Tibial nerve (tissue), 4 donors: ENCODE measurements at places on chromosomes 11 and 22. TPM values are rescaled to one million over a fixed set of nuclear protein-coding genes. Genes with fewer than 3 reads are reported as not detected.
A peak's percentile ranks its signal among the peaks of the same experiment; 100 is the strongest.

The FXYD2 gene
- total RNA-seq = 0.66 TPM

The MIAT gene
- total RNA-seq = 0.59 TPM

The OR51L1 gene
- not detected for total RNA-seq

The ABTB2 gene
- total RNA-seq = 9.3 TPM

The ANO3 gene
- total RNA-seq = 0.42 TPM

The GGT5 gene
- 83.1 TPM for total RNA-seq

The TPBGL gene
- 1.5 TPM for total RNA-seq

- H3K27me3 ChIP-seq = no peaks in the 10 kb centered on the region
- no peaks in the 10 kb centered on the region for H3K4me1 ChIP-seq
- no peaks in the 10 kb centered on the region for H3K36me3 ChIP-seq
- no peak overlapping the region for H3K4me3 ChIP-seq
These were observed 8.0 kb upstream of the TLCD5 start for GRCh38 chr11:120316880-120317688.

- H3K36me3 ChIP-seq = no peaks in the 10 kb centered on the region
- DNase-seq = peak; percentile 77
- peak within 1 kb of the TSS; percentile 95 for H3K4me3 ChIP-seq
These were observed at the start of the genes POLR2L and TSPAN4 for GRCh38 chr11:842370-843002. Gene POLR2L (minus strand): TSS chr11:842529. CDS start chr11:842508, 21 bp downstream. Gene TSPAN4 (plus strand): TSS chr11:842852. CDS start chr11:850305, 7,453 bp downstream.

GRCh38 chr11:11806586-11806985 lies 35.2 kb upstream of the USP47 start:
- no peak overlapping the region for H3K4me3 ChIP-seq
- no peaks in the 10 kb centered on the region for H3K36me3 ChIP-seq
- no peak for DNase-seq
- peak overlapping the region; percentile 30 for H3K27ac ChIP-seq
- no peaks in the 10 kb centered on the region for H3K4me1 ChIP-seq
- H3K27me3 ChIP-seq = no peaks in the 10 kb centered on the region

DNA sequence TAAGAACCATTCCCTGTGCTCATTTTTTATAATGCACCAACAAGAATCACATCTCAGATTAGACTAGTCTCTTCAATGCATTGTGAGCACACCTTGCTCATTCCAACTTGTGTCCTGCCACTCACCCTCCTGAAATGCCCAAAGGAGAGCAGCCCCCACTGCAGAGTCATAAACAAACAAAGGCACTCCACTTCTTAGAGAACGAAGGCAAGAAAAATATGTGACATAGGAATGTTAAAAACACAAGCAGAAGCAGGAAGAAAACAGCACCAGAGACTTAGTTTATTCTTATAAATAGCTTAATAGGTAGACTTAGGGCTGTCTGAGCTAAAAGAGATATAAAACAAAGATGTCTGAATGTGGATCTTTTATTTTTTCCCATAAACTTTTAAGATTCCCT lies 57.2 kb downstream of the GUCY1A2 start:
- H3K27me3 ChIP-seq = no peaks in the 10 kb centered on the region
- no peak overlapping the region for H3K4me3 ChIP-seq
- H3K4me1 ChIP-seq = no peaks in the 10 kb centered on the region
- no peak for DNase-seq
- no peaks in the 10 kb centered on the region for H3K36me3 ChIP-seq

GRCh38 chr11:104163100-104164027 lies 583 bp downstream of the PDGFD start:
- H3K36me3 ChIP-seq = no peaks in the 10 kb centered on the region
- peak overlapping the region; percentile 36 for H3K4me3 ChIP-seq
- peak overlapping the region; percentile 65 for H3K27ac ChIP-seq
- peaks cover 5% of the 10 kb centered on the region for H3K4me1 ChIP-seq
- no peak for DNase-seq

GRCh38 chr22:30422481-30423300 lies 2.9 kb upstream of the MTFP1 start:
- no peaks in the 10 kb centered on the region for H3K27me3 ChIP-seq
- peak overlapping the region; percentile 81 for H3K4me3 ChIP-seq
- no peaks in the 10 kb centered on the region for H3K36me3 ChIP-seq
- peak; percentile 65 for DNase-seq
- H3K27ac ChIP-seq = peak overlapping the region; percentile 98

DNA sequence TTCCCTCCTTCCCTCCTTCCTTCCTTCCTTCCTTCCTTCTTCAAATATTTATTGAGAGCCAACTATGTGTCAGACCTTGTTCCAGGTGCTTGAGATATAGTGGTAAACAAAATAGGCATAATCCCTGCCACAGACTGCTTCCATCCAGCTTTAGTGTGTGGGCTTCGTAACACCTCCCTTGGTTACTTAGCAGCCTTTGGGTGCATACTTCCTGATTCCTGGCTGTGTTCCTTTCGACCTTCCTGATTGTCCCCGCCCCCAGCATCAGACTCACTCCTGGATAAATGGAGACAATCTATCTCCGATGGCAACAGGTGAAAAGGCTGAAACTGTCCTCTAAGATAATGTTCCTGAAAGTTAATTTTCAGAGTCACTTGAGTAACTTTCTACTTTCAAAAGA lies 13.5 kb downstream of the CCDC81 start:
- no peak overlapping the region for H3K27ac ChIP-seq
- H3K4me3 ChIP-seq = no peak overlapping the region
- no peak for DNase-seq
- no peaks in the 10 kb centered on the region for H3K27me3 ChIP-seq
- H3K4me1 ChIP-seq = no peaks in the 10 kb centered on the region

DNA sequence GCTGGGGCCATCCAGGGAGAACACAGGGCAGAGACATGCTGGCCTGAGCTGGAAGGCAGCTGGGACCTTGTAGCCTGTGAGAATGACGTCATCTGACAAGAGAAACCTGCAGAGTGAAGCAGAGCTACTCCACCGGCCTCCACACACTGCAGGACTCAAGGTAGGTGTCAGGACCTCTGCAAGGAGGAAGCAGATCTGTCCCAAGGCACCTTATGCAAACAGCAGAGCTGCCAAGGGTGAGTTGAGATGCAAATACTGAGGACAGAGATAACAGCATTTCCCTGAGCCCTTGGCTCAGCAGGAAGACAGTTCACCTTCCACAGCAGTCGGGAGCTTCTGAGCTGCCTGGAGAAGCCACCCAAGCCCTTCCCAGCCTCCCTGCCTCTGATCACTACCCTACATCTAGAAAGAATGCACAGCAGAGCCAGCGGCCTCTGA lies 51.9 kb upstream of the IGSF9B start:
- peaks cover 14% of the 10 kb centered on the region for H3K4me1 ChIP-seq
- no peak overlapping the region for H3K4me3 ChIP-seq
- no peaks in the 10 kb centered on the region for H3K36me3 ChIP-seq
- H3K27me3 ChIP-seq = no peaks in the 10 kb centered on the region

GRCh38 chr11:64150051-64150450 lies 15.9 kb downstream of the MACROD1 start:
- no peaks in the 10 kb centered on the region for H3K27me3 ChIP-seq
- H3K4me3 ChIP-seq = no peak overlapping the region
- H3K4me1 ChIP-seq = peaks cover 26% of the 10 kb centered on the region
- no peak overlapping the region for H3K27ac ChIP-seq

DNA sequence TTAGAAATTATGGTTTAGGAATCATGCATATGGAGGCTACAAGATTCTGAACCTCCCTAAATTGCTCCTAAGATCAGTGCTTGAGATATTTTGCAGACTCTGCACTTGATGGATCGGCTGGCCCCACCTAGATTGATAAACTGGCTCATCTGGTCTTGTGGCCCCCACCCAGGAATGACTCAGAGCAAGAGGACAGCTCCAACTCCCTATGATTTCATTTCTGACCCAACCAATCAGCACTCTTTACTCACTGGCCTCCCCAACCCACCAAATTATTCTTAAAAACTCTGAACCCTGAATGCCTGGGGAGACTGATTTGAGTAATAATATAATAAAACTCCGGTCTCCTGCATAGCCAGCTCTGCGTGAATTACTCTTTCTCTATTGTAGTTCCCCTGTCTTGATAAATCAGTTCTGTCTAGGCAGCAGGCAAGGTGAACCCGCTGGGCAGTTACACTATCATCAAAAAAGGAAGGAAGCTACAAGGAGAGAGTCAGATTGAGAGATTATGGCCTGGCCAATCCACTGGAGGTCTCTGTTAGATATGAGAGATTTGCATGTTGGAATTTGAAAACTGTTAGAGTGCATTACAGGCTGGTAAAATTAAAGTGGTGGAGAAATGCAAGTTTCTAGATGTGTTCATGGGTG lies 245.8 kb downstream of the CSNK2A3 start:
- H3K36me3 ChIP-seq = no peaks in the 10 kb centered on the region
- no peak for DNase-seq
- H3K27me3 ChIP-seq = no peaks in the 10 kb centered on the region
- no peaks in the 10 kb centered on the region for H3K4me1 ChIP-seq
- no peak overlapping the region for H3K27ac ChIP-seq
- no peak overlapping the region for H3K4me3 ChIP-seq

GRCh38 chr11:17760102-17761029 lies 25.8 kb downstream of the KCNC1 start:
- H3K27ac ChIP-seq = no peak overlapping the region
- H3K27me3 ChIP-seq = no peaks in the 10 kb centered on the region
- DNase-seq = no peak
- H3K36me3 ChIP-seq = no peaks in the 10 kb centered on the region

- H3K4me3 ChIP-seq = no peak overlapping the region
- no peak for DNase-seq
- no peaks in the 10 kb centered on the region for H3K27me3 ChIP-seq
- H3K36me3 ChIP-seq = no peaks in the 10 kb centered on the region
- H3K27ac ChIP-seq = no peak overlapping the region
- no peaks in the 10 kb centered on the region for H3K4me1 ChIP-seq
These were observed 18.8 kb upstream of the BRSK2 start for GRCh38 chr11:1371026-1371325.

- H3K27me3 ChIP-seq = no peaks in the 10 kb centered on the region
- H3K36me3 ChIP-seq = no peaks in the 10 kb centered on the region
- H3K4me3 ChIP-seq = peak overlapping the region; percentile 94
- peaks cover 52% of the 10 kb centered on the region for H3K4me1 ChIP-seq
- DNase-seq = no peak
These were observed 838 bp downstream of the BCL9L start for GRCh38 chr11:118924591-118925585.

DNA sequence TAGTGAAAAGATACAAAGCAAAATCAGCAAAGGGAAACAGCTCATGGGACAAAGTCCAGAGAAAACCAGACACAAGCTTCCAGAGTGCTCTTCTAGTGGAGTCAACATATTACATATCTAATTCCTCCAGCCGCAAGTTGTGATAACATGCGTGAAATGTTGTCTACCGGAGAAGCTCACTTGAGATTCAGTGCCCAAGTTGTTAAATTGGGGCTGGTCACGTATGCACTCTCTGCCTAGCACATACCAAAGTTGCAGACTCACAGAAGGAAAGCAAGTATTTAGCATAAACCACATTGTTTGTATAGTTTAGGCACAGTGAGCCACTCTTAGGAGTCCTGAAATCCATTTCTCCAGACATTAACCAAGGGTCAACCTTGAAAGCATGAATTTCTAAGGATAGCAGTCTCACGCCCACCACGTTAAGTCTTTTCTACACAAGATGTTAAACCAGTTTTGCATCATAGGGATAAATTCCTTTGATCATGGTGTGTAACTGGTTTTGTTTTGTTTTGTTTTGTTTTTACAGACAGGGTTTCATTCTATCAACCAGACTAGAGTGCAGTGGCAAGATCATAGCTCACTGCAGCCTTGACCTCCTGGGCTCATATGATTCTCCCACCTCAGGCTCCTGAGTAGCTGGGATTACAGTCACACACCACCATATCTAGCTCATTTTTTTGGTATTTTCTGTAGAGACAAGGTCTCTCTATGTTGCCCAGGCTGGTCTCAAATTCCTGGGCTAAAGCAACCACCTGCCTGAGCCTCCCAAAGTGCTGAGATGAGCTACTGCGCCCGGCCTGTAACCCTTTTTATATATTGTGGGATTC lies 39.5 kb upstream of the EP300 start:
- H3K27me3 ChIP-seq = no peaks in the 10 kb centered on the region
- H3K36me3 ChIP-seq = no peaks in the 10 kb centered on the region
- H3K4me1 ChIP-seq = no peaks in the 10 kb centered on the region
- no peak overlapping the region for H3K27ac ChIP-seq
- DNase-seq = no peak

DNA sequence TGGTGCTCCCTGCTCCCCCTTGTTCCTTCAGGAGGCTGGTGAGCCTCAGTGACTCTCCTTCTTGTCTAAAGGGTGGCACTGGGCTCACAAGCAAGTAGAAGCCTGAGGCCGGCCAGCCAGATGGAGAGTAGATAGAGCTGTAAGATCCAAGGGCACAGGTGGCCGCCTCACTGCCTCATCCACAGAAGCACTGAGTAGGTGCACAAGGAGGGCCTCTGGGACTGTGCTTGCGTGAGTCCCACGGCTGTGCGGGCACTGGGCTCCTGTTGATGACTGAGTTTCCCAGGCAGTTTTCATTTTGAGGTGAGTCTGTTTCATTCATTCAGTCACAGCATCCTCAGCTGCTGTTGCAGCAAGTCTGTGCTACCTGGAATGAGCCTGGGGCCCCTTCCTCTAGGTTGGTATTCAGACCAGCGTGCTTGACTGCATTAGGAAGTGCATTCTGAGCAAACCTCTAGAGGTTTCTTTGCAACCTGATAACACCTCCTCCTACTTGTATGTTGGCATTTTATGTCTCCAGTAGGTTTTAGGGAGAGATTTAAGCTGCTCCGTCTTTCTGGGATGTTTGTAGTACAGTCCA lies 184.0 kb downstream of the TBC1D22A start:
- no peaks in the 10 kb centered on the region for H3K27me3 ChIP-seq
- H3K27ac ChIP-seq = no peak overlapping the region
- no peak overlapping the region for H3K4me3 ChIP-seq
- H3K4me1 ChIP-seq = no peaks in the 10 kb centered on the region

DNA sequence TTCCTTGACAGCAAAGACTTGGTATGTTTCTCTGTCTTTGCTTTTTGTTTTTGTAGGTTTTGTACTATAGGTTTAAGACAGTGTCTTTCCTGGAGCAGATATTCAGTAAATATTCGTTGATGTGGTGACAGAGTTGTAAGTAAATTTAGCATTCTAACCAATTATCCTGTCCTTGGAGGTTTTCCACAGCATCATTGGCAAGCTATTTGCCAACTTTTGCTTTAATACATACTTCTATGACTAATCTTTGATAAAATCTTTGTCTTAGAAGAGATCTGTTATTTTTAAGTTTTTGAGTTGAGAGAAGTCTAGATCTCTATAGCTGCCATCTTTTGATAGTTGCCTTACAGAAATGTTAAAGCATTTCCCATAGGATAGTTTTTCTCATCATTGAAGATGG lies 3.8 kb downstream of the USP47 start:
- H3K4me3 ChIP-seq = no peak overlapping the region
- DNase-seq = no peak
- H3K27ac ChIP-seq = peak overlapping the region; percentile 99
- H3K4me1 ChIP-seq = peaks cover 38% of the 10 kb centered on the region
- no peaks in the 10 kb centered on the region for H3K36me3 ChIP-seq

- H3K27me3 ChIP-seq = no peaks in the 10 kb centered on the region
- no peak overlapping the region for H3K4me3 ChIP-seq
- no peak overlapping the region for H3K27ac ChIP-seq
These were observed 38.1 kb downstream of the NUP50 start for GRCh38 chr22:45201678-45202332.
